H7 (cell line): ENCODE measurements at places on chromosomes 2 and 18. TPM values are rescaled to one million over a fixed set of nuclear protein-coding genes. Genes with fewer than 3 reads are reported as not detected.

The IL36B gene
- total RNA-seq, result not detected in 2 replicates

GRCh38 chr2:205682971-205683501, 735 bp downstream of the NRP2 start:
- peak; percentile 43 for DNase-seq

- DNase-seq, result no peak
Observed at GRCh38 chr2:100124761-100125160, 17.6 kb downstream of the AFF3 start.

GRCh38 chr2:229270551-229271410, at the start of gene PID1:
PID1 (minus strand) TSS chr2:229271287; CDS start chr2:229271043, 244 bp downstream.
- peak; percentile 87 for DNase-seq

DNA sequence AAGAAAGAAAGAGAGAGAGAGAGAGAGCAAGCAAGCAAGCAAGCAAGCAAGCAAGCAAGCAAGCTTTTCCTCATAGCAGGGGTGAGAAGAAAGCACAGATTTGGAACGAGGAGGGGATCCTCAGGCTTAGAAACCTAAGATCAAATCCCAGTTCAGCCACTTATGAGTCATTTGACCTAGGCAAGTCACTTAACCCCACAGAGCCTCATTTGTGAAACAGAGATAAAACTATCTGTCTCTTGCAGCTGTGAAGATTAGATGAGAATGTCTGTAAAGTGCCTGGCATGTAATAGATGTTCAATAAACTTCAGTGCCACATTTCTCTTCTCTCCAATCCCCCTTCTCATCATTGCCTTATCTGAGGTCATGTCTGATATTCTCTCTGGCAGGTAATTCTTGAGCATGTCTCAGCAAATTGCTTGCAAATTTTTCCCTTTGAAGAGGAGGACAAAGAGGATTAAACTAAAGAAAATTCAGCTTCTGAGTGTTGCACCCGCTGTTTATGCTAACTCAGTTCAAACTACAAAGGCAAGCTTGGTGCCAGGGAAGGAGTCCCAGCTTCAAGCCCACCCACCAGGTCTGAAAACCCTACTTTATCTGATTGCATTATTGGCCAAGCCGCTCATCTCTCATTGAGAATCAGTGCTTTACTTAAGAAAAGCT, 20.3 kb downstream of the ALK start:
- DNase-seq, result peak; percentile 28

The NDUFS1 gene
- 93.7 and 115 TPM in 2 replicates for total RNA-seq

- no peak for DNase-seq
Observed at GRCh38 chr2:223383315-223383714, 218.8 kb downstream of the SCG2 start.

DNA sequence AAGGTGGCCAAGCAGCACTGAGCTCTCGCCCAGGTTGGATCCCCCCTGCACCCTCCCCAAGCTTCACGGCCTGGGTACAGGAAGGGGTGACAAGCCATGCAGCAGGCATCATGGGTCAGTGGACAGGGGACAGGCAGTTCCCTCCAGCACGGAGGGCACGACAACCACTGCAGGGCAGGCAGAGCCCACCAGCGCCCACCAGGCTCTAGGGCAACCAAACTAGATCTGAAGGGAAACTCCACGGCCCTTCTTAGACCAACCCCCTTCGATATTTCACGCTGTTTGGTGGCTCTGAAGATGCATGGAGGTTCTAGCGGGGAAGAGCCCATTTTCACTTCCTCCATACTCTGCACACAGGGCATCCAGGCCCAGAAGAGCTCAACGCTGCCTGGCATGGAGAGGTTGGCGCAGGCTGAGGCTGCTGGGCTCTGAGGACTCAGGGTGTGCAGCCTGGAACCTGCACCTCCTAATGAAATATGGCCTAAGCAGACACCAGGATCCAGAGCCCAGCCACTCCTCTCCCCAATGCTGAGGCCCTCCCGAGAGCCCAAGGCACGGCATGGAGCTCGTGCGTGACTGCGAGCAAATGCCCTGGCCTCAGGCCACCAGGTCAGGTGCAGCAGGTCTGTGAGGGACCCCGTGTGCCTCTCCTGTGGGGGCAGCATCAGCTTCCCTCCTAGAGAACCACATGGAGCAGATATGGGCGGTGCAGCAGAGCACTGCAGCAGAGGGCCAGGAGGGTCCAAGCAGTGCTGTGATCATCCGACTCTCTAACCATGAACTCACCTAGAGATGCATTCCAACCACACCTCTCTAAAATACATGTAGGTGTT, 8.7 kb upstream of the MTERF4 start:
- peak; percentile 46 for DNase-seq

DNA sequence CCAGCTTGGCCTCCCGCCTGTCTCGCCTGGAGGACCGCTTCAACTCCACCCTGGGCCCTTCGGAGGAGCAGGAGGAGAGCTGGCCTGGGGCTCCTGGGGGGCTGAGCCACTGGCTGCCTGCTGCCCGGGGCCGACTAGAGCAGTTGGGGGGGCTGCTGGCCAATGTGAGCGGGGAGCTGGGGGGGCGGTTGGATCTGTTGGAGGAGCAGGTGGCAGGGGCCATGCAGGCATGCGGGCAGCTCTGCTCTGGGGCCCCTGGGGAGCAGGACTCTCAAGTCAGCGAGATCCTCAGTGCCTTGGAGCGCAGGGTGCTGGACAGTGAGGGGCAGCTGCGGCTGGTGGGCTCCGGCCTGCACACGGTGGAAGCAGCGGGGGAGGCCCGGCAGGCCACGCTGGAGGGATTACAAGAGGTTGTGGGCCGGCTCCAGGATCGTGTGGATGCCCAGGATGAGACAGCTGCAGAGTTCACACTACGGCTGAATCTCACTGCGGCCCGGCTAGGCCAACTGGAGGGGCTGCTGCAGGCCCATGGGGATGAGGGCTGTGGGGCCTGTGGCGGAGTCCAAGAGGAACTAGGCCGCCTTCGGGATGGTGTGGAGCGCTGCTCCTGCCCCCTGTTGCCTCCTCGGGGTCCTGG, 3.7 kb upstream of the KHK start:
- no peak for DNase-seq

- peak; percentile 37 for DNase-seq
Observed at GRCh38 chr18:59459369-59460071, 100.5 kb upstream of the LMAN1 start.

The SULT1C4 gene
- total RNA-seq, result 2.9 and 5.6 TPM in 2 replicates

The INHA gene
- total RNA-seq, result 1.8 and 6.5 TPM in 2 replicates

DNA sequence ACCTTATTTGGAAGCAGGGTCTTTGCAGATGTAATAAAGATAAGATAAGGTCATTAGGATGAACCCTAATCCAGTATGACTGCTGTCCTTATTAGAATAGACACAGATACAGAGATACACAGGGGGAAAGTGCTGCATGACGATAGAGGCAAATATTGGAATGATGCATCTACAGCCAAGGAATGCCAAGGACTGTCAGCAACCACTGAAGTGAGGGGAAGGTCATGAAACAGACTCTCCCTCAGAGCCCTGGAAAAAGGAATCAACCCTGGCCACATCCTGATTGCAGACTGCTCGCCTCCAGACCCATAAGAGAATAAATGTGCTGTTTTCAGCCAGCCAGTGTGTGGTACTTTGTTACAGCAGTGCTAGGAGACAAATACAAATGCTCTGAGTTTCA, 14.8 kb downstream of the TMEM237 start:
- DNase-seq, result no peak

DNA sequence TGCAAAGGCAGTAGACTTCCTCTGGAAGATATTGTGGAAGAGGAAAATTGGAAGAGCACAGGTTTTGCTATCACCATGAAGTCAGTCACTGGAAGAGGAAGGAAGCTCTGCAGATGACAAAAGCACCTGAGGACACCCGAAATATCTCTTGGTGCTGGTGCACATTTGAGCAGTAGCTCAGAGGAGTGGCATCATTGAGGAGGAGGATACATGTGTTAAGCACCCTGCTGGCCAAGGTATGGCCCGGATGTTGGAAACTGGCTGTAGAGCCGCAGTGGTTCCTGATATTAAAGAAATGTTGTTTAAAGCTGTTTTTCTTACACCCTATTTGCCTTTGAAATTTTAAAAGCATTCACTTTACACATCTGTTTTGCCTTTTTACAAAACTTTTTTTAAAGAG, 32.7 kb upstream of the SCYGR2 start:
- no peak for DNase-seq

The UGT1A4 gene
- 0.07 TPM in 1 of 2 replicates, not detected in the other for total RNA-seq

The SCYGR6 gene
- total RNA-seq, result not detected in 2 replicates

- no peak for DNase-seq
Observed at GRCh38 chr2:53739032-53739431, 28.6 kb upstream of the CHAC2 start.

DNA sequence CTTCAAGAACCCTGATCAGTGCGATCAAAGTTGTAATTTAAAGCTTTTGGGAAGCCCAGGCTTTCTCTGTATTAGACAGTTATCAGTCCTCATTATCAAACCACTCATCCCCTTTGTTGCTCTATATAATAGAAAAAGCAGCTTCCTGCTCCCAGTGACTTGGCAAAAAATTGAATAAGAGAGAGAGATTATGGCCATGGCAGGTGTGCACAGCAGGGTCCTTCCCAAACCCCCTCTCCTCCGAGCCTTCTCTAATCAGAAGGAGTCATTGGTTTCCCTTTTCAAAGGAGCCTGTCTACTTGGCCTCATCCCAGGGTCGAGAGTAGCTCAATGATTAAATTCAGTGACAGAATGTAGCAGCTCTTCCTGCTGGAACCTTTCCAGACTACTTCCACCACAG, 81.5 kb downstream of the SEMA4F start:
- peak; percentile 50 for DNase-seq

DNA sequence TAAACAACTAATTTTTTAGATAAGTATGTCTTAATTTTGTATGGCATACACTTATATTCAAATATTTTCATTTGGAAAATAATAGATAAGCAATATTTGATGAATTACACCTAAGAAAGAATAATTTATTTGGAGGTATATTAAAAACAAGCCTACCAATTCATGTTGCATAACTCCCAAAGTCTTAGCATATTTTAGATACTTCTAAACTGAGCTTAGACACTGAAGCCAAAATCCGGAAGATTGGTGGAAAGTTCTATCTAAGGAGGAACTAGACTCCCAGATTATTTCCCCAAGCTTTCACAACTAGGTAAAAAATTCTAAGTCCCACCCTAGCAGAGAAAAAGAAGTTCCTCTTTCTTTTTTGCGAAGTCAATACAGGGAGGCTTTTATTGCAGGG, 221.0 kb upstream of the MMADHC start:
- DNase-seq, result no peak

GRCh38 chr18:10417191-10417590, 37.2 kb upstream of the APCDD1 start:
- no peak for DNase-seq

GRCh38 chr2:191051177-191051576, 37.2 kb upstream of the STAT1 start:
- DNase-seq, result no peak

GRCh38 chr2:63436488-63436887, 151.8 kb downstream of the WDPCP start:
- DNase-seq, result no peak

The ITGB6 gene
- total RNA-seq, result not detected in 2 replicates

The SPDYA gene
- total RNA-seq, result 0.28 TPM in 1 of 2 replicates, not detected in the other

DNA sequence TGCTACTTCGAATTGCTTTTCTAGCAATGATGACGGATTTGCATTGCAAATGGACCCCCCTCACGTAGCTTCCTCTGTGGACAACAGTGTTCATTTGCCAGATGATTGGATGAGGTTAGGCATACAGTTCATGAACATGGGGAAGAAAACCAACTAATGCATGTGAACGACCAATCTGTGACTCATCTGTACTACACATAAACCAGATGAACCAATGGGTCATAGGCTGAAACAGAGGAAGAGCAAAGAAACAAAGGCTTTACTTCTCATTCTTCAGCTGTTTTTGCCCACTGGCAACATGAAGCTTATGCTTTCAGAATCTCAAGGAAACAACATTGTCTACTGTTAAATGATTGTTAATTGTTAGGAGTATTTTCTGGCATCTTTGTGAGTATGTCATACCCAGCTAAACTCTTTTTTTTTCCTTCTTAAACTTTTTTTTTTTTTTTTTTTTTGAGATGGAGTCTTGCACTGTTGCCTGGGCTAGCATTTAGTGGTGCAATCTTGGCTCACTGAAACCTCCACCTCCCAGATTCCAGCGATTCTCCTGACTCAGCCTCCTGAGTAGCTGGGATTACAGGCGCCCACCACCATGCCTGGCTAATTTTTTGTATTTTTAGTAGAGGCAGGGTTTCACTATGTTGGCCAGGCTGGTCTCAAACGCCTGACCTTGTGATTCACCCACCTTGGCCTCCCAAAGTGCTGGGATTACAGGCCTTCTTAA, 35.5 kb downstream of the EFEMP1 start:
- DNase-seq, result no peak

The BCL2 gene
- total RNA-seq, result 0.81 and 1.8 TPM in 2 replicates

DNA sequence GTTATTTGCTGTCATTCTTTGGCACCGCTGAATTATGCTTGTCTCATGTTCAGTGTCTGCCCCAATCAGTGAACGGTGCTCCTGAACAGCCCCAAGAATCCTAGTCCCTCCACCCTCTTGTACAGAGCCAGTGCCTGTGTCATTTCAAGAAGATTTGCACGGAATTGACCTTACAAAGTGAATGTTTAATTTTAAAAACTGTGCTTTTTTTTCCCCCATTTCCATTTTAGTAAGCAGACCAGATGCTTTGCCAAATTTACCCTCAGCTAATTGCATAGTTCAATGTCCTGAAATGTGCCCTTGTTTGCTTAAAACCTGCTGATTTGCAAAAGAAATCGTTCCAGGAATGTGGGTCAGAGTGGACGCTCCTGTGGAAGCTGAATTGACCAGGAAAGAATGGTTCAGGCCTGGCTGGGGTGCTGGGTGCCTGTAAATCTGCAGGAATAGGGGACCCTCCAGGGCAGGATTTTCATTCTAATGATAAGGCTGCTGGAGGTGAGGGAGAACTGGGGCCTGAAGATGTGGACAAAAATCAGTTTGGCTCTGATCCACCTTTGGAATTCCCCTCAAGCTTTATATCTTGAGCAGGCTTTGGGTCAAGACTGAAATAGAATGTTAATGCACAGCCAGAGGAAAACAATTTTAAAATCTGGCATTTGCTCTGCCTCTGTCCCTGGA, 20.1 kb downstream of the TMEM17 start:
- DNase-seq, result no peak

GRCh38 chr2:189782221-189782671, 1.9 kb downstream of the ORMDL1 start:
- no peak for DNase-seq

DNA sequence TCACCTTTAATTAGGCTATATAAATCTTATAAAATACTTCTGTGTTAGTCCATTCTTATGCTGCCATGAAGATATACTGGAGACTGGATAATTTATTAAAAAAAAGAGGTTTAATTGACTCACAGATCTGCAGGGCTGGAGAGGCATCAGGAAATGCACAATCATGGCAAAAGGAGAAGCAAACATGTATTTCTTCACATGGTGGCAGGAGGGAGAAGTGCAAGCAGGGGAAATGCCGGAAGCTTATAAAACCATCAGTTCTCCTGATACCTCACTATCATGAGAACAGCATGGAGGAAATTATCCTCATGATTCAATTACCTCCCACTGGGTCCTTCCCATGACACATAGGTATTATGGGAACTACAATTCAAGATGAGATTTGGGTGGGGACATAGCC, 504.4 kb downstream of the RIT2 start:
- DNase-seq, result no peak

DNA sequence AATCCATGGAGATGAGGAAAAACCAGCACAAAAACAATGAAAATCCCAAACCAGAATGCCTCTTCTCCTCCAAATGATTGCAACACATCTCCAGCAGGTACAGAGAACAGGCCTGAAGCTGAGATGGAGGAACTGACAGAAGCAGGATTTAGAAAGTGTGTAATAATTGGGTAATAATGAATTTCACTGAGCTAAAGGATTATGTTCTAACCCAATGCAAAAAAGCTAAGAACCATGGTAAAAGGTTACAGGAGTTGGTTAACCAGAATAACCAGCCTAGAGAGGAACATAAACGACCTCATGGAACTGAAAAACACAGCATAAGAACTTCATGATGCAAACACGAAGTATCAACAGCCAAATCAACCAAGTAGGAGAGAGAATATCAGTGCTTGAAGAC, 13.7 kb upstream of the SERPINB11 start:
- no peak for DNase-seq
